ENCODE measurements at places on chromosomes 7 and 10.

DNA sequence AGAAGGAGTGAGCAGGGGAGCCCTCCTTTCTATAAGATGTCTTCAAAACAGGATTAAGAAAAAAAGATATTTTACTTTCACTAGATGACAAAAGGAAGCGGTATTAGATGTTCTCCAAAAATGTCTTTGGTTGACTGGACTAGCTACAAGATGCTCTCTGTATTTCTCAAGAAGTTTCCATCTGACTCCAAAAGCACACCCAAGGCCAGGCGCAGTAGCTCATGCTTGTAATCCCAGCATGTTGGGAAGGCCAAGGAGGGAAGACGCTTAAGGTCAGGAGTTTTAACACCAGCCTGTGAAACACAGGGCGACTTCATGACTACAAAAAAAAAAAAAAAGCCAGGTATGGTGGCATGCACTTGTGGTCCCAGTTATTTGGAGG, 84.5 kb downstream of the PIP4K2A start:
- no peak for DNase-seq

DNA sequence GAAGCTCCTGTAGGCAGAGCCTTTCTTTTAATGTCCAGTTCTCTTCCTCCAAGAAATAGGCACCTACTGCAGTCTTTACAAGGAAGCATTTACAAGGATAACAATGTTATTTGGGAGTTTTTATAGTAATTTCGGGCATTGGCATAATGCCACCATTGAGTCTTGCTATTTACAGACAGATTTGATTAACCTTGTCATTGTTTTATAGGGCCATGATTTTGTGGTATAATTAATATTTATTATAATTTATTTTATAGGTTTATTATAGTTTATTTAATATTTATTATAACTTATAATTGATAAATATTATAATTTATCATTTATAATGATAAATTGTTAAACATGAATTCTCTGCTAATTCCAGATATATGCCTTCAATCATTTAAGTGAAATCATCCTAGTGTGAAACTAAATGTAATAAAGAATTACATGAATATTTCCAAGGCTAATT, 573 bp upstream of the POT1 start:
- DNase-seq = no peak

- DNase-seq = no peak
Measured at GRCh38 chr10:44628921-44629320, 244.0 kb upstream of the CXCL12 start.

- DNase-seq = no peak
Measured at GRCh38 chr7:20224025-20224424, 6.8 kb upstream of the MACC1 start.

- DNase-seq = no peak
Measured at GRCh38 chr7:157253850-157254249, 83.0 kb upstream of the DNAJB6 start.

- DNase-seq = no peak
Measured at GRCh38 chr7:7662527-7662926, 22.0 kb downstream of the UMAD1 start.
